DMS79 treated with DMSO at 0.1 percent for 48 hours (cell line): ENCODE measurements at places on chromosomes 13 and 19.

DNA sequence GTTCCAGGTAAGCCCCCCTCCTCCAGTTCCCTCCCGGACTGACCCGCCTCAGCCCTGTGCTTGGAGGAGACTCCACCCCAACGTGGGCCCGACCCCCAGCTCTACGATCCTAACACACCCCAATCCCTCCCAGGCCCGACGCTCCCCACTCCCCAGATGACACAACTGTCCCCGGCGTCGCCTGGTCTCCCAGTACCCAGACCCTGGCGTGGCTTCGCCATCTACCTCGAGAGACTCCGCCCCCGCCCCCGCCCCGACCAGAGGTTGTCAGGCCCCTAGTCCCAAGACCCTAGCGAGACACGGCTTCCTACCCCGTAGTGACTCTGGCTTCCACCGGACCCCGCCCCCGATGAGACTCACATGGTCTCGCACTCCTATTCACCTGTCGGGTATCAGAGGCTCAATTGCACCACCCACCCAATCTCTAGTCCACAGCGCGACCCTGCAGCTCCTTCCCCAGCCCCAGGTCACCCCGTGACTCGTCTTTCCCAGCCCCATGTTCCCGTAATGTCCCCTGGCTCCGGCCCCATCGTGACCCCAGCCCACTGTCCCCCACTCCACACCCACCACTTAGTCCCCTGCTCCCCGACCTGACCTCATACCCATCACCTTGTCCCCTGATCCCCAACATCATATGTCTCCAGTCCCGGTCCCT is 2.9 kb downstream of the CD37 start:
- no peak for DNase-seq

- DNase-seq, result peak; percentile 49
Observed at GRCh38 chr13:114179087-114179658, at the start of gene CFAP97D2. CFAP97D2 (plus strand) TSS chr13:114179257; CDS start chr13:114179331, 74 bp downstream.

- no peak for DNase-seq
Observed at GRCh38 chr13:51679616-51680015, 95.4 kb downstream of the WDFY2 start.

DNA sequence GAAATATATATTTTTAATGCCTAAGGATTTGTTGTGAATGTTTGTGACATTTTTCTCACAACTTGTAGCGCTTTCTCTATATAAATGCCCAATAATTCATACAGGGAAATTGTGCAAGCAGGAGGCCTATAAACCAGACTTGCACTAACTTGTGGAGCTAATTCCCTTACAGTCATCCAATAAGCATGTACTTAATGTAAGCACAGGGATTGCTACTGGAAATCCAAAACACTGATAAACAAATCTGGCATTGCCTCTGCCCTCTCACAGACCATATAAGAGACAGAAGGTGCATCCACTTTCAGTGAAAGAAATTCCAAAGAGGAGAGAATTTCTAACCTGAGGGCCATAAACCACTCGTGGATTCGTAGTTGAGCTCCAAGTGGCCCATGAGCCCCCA is 518.8 kb downstream of the MYO16 start:
- DNase-seq, result no peak

DNA sequence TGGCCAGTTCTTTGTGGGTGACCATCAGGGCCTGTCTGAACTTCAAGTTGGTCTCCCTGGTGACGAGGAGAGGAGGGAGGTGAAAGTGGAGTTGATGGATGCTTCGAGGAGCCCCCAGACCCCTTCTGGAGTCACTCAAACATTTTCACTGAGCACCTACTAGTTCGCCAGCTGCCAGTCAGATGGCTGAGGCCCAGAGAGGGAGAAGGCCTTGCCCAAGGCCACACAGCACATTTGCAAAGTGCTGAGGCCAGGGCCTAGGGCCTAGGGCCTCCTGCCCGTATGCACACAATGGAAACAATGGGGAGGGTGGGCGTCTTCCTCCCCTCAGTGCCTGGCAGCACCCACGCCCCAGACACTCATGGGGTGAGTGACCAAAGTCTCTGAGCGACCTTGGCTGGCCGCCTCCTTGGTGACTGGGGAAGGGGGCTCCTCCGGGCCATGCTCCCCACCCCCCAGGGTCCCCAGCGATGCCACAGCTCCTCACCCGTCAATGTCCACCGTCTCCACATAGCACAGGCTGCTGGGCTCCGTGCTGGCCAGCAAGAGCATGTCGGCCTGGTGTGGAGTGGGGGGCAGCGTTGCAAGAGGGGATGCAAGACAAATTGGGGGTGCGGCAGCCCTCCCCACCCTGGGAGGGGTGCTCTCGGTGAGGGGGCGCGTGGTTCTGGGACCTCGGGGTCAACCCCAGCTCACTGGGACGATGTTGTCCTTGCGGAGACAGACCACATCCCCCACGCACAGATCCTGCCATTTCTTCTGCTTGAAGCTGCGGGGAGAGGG is 6.5 kb downstream of the ATP8B3 start:
- no peak for DNase-seq

GRCh38 chr19:40191836-40192646 is 815 bp downstream of the MAP3K10 start:
- DNase-seq, result peak; percentile 9

- peak; percentile 61 for DNase-seq
Observed at GRCh38 chr19:8208922-8209461, at the start of gene CERS4. CERS4 (plus strand) TSS chr19:8209370; CDS start chr19:8251077, 41,707 bp downstream.

- no peak for DNase-seq
Observed at GRCh38 chr13:64704121-64704649, 2526.0 kb downstream of the PCDH9 start.

- DNase-seq, result peak; percentile 92
Observed at GRCh38 chr19:48752496-48753365, at the start of gene FUT1. FUT1 (minus strand) TSS chr19:48752641; CDS start chr19:48751281, 1,360 bp downstream.

GRCh38 chr19:29680447-29680846 is 15.2 kb downstream of the PLEKHF1 start:
- DNase-seq, result no peak

DNA sequence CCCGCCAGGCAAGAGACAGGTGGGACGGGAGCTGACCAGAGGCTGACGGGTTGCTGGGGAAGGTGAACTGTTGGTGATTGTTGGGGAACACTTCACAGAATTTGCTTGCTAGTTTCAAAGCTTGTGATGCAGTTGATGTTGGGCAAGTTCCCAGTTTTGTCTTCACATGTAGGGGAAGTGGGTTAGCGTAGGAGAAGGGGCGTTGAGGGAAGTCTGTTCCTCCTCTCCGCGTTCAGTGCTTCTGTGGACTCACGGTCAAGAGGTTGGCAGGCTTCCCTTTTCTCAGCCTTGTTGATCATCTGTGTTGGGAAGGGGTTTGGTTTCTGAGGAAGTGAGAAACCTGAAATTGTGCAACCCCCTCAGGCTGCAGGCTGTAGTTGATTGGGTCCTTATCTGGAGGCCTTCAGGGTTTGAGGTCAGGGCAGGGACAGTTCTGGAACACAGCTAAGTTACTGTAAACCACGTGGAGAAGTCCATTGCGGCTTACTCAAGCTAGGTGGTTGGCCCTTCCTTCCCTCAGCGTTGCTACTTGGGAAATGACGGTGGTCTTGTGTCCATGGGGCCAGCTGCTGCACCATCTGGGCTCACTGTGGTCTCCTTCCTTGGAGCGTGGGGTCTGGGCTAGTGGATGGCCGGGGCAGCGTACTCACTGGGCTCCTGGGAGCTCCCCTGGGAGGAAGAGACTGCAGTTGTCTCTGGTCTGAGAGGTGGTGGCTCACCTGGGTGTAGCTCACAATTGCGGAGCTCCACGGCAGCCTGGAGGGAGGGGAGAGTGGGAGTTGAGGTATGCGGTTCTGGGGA is 7.5 kb downstream of the RPS9 start:
- DNase-seq, result no peak

DNA sequence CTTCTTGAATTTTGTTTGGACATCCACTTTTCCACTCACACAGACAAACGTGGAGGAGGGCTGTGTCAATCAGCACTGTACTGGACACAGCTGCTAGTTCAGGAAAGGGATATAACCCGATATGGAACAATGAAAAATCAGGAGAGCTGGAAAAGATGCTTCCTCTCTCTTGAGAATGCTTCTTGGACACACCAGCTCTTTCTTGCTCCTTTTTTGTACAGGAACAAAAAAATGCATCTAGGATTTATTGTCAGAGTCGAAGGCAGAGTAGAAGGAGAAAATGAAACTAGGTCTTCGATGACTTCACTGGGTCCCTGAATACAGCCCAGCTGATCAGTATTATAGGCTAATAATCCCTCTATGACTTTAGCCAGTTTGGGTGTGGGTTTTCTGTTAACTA is 62.2 kb downstream of the PEG3 start:
- DNase-seq, result no peak

DNA sequence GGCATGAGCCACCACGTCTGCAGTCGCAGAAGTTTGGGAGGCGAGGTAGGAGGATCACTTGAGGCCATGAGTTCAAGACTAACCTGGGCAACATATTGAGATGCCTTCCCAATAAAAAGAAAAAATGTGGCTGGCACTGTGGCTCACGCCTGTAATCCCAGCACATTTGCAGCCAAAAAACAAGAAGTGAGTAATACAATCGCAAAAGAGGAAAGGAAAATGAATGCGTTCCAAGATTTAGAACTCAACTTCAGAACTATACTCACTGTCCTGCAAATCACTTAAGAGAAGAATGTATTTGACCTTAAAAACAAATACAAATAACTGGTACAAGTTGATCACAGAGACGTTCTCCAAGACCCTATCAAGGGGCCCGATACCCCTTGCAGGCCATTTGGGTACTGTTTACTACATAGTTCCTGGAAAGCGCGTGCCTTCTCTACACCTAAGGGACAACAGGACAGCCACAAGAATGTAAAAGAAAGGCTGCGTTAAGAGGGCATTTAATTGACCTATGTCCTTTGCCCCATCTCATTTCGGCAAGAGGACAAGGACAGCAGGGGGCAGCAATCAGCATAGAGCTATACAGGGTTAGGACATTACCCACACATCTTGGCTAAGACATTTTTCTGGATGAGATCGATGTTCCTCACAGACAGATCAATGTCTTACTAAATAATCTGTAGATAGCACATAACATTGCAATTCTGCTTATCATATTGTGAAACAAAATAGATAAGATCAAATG is 41.3 kb downstream of the FLT3 start:
- DNase-seq, result no peak

DNA sequence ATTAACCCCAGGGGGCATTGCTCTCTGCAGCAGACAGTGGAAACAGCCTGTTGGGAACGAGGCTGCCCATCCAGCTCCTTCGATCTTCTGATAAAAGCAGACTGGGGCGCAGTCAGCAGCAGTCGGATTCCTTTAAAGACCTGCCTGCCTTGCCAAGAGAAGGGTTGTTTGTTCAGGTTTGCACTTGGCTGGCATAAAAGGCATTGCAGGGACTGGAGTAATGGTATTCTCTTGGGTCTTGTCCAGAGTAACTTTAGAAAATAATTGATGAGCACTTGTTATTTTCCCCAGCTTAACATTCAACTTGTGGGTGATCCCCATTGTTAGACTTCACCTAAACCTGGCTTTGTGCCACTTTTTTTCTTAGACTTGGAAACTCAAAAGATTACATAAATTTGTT is 67.3 kb upstream of the SLC10A2 start:
- no peak for DNase-seq

DNA sequence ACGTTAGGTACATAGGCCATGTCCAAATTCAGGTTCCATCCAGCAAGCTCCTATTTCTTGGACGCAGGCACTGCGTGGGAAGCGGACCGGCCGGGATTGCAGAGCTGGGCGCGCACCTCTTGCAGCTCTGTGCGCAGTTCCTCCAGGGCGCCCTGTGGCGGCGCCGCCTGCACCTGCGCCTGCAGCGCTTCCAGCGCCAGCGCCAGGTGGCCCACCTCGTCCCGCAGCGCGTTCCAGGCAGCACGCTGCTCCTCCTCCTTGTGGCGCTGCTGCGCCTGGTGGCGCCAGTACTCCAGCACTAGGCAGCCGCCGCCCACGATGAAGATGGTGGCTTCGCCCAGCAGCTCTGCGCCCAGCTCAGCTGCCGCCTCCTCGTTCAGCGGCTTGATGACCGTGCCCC is 31.1 kb downstream of the OPA3 start:
- no peak for DNase-seq

DNA sequence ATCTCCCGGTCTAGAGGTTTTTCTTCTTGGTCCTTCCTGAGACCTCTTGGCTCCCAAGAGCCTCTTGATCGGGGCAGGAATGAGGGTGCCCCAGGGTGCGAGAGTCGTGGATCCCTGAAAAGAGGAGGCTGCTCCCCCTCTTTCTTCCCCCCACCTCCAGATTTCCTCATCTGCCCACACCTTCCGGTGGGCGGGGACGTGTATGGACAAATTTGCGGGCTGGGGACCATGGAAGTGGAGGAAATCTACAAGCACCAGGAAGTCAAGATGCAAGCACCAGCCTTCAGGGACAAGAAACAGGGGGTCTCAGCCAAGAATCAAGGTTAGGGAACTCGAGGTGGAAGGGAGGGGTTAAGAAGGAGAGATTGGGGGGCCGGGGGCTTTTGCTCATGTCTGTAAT is at the start of gene MCEMP1:
Gene MCEMP1 (plus strand): TSS at position 237 of the 400 bp plus-strand sequence. CDS start 31 bp downstream, at position 268.
- no peak for DNase-seq

DNA sequence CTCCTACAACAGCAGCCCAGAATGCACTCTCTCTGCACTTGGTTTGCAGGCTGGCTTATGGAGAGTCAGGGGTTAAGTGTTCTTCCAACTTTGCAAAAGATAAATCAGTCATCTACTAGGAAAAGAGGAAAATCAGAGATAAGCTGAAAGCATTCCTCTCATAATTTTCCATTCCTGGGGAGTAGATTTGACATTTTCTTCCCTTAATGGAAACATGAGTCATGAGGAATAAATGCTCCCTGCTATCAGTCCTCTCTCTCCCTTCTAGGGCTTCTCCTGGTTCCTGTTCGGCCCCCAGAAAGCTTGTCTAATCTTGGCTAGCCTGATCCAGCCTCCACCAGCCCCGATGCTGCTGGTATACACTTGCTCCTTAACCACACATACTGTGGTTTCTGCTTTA is 28.4 kb upstream of the ENOX1 start:
- DNase-seq, result no peak

GRCh38 chr19:19138109-19138981 is at the start of gene TMEM161A:
TMEM161A (minus strand) TSS chr19:19138478; CDS start chr19:19138428, 50 bp downstream.
- peak; percentile 94 for DNase-seq

DNA sequence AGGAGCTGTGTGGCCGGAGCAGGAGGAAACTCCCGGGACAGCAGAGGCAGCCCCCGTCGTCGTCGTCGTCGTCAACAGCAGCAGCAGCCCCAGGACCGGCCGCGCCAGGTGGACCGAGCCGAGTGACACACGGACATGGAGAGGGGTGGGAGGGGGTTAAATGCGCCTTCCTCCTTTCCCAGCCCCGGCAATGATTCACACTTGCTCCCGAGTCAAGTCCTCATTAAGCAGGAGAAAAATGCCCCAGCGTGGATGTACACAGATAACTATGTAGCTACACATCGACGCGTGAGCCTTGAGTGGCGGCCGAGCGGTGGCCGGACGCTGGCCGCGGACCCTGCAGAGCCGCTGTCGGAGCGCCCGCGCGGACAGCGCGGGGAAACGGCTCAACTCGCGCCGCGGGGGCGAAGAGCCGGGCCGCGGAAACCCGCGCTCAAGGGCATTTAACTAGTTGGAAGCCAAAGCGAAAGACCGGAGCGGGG is 645 bp downstream of the UBL3 start:
- peak; percentile 37 for DNase-seq

DNA sequence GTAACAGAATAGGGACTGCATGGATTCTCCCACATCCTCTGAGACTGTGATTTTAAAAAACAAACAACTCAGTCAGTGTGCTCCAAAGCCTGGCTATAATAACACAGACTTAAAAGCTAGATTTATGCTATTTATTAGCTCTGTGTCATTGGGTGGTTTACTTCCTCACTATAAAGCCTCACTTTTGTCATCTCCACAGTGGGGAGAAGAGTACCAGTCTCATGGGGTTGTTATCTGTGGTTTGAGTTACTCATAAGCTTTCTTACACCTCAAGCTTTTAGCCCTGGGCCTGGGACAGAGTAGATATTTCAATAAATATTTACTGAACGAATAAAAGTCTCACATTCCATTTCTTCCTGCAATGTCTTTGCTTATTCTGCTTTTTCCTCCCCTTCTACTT is 5.3 kb downstream of the RNASEH2B start:
- DNase-seq, result no peak

GRCh38 chr19:4115050-4115817 is 8.7 kb downstream of the MAP2K2 start:
- DNase-seq, result no peak
